ENCODE measurements at places on chromosomes 7 and 10.

DNA sequence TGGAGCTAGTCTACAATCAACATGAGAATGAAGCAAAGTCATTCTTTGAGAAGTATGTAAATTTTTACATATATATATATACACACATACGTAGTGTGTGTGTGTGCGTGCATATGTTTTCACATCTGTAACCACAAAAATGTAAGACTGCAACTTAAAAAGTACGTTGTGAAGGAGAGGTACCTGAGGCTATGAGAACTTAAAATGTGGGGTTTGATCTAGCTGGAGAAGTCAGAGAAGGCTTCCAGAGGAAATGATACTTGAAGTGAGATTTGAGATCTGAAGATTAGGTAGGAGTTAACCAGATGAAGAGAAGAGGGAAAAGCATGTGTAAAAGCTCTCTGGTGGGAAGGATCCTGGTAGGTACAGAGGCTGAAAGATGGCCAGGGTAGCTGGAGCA lies 5.8 kb downstream of the TAF5 start:
- DNase-seq: no peak

GRCh38 chr7:371779-372545 lies 82.0 kb downstream of the FOXL3 start:
- DNase-seq: no peak

GRCh38 chr7:106778656-106779250 lies 86.3 kb upstream of the PIK3CG start:
- no peak for DNase-seq

DNA sequence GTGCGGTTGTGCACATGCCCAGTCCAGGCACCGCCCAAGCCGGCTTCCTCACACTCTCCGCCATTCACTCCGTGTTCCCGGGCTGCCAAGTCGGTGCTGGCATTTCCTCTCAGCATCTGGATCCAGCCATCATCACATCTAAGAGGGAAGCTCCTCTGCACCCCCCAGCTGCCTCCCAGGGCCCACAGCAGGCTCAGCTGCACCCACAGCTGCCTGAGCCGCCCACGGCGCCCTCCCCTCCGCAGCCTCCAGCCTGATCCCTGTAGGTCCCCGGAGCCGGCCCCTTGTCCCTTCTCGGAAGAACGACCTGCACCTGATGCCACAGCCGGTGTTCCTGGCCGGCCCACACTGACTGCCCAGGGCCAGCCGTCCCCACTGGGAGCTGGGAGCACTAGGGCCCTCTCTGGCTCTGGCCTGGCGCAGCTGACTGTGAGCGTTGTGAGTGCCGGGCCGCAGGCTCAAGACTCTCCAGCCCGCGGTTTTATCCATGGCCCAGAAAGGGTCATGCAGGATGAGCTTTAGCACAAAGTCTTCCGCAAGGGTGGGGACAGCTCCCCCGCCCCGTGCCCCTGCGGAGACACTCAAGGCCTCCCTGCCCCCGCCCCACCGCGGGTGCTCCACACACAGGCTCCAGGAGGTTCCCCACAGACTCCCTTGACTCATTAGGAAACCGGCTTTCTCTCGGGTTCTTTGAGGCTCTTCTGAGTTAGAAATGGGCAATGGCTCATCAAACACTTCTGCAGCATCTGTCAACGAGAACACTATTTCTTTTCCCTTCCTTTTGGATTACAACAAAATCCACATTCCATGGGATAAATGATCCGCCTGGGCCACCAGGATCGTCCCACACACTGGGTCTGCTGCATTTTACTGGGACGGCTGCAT lies 31.2 kb downstream of the CFAP46 start:
- no peak for DNase-seq

DNA sequence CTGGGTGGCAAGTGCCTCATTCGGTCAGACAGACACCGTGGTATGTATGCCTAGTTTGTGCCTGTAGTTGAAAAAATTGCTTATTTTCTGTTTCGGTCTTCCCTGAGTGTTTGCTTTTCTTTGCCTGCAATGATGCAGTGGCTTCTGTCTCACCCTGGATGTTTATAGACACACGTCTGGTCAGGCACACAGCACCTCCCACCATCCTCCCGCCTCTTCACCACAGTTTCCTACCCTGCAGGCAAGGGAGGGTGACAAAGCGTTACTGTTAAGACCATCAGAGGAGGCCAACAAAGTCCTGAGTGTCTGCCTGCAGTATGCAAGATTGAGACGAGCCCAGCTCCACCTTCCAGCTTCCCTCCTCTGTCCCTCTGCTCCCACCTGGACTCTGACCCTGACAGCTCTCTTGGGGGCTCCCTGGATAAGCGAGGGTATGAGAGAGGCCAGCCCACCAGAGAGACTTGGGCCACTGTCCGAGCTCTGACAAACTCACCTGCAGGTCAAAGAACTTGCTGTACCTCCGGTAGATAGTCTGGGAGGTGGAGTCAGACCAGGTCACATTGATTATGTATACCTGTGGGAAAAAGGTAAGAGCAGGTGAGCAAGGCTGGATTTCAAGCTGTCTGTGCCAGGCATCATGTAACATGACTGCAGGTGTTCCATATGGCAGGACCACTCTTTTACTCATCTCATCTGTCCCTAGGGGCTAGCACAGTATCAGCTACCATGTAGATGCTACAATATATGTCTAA lies 54.4 kb downstream of the SH3PXD2A start:
- no peak for DNase-seq

GRCh38 chr10:131730771-131731497 lies 169.9 kb upstream of the PPP2R2D start:
- DNase-seq: no peak

GRCh38 chr7:76246804-76247389 lies 45.2 kb downstream of the SRRM3 start:
- no peak for DNase-seq

DNA sequence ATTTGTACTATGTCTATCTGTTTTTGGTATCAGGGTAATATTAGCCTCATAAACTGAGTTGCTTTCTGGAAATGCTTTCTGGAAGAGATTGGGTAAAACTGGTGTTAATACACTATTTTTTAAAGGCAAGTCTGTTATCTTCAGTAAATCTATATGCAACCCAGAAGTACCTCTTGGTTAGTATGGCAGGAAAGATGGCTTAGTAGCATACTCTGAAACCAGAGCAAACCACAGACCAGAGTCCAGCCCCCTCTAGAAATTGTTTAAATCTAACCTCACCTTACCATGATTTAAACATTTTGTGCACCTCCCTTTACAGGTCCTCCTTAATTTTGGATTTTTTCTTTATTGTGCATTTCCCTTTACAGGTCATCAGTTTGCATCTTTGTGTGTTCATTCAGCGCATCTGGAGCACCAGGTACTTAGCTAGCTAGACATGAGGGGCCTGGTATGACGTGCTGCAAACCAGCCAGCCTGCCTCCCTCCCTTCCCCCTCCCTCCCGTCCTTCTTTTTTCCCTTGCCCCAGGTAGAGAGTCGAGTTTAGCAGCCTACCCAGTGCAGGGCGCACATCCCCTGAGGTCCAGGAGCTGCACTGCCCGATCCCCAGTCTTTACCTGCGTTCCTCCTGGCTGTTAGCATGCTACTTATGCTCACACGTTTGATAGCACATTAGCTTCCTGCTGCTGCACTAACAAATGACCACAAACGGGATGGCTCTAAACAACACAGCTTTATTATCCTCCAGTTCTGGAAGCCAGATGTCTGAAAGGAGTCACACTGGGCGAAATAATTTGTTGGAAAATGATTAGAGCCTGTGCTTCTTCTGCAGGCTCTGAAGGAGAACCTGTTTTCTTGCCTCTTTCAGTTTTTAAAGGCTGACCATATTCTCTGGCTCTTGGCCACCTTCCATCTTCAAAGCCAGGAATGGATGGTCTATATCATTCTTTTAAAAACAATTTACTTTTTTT lies 299.9 kb upstream of the HABP2 start:
- DNase-seq: no peak

- no peak for DNase-seq
Measured at GRCh38 chr10:48522011-48522765, 82.7 kb downstream of the ARHGAP22 start.

- DNase-seq: no peak
Measured at GRCh38 chr10:47400786-47401185, 16.7 kb upstream of the ZNF488 start.

- peak; percentile 59 for DNase-seq
Measured at GRCh38 chr10:15209827-15210509, 41.5 kb upstream of the NMT2 start.

- peak; percentile 38 for DNase-seq
Measured at GRCh38 chr10:119505131-119505551, 37.4 kb downstream of the RGS10 start.

GRCh38 chr7:120108376-120108775 lies 164.6 kb upstream of the KCND2 start:
- DNase-seq: no peak

DNA sequence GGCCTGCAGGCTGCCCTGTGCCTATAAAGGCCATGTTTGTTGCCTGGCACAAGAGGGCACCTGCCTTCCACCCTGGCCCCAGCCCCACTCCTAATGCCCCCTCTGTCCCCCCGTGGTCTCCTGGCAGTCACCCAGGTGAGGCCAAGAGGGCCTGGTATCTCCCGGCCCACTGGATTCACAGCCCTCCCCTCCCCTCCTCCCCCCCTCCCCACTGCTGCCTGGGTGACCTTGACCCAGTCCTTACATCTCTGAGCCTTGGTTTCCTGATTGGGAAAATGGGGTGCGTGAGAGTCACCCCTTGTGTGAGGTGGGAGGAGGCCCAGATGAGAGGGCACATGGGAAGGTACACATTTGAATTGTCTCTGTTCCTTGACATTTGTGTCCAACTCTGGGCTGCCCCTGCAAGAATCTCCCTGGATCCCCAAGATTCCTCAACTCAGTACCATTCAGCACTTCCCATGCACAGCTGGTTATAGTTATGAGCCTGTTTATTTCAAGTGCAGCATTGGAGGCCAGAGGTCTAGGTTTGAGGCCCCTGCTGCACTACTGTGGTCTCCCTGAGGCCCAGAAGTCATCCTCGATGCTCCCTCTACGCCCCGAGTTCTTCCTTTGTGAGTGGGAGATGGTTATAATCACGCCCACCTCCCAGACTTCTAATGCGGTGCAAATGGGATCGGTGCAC lies 58.9 kb downstream of the TMEM270 start:
- no peak for DNase-seq

DNA sequence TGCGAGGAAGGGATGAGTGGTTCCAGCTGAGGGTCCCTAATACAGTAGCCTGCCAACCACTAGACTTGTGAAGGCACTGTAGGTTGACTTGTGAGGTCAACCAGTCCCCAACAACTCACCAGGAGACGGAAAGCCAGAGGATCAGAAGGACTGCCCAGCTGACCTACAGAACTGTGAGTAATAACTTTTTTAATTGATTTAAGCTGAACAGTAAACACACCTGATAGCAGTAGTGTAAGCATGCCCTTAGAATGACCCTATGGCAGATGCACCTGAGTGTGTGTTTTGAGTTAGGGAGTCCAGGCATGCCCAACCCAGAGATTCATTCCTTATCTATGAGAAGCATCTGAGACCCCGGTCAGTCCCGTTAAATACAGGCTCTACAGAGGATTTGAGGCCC lies 14.1 kb downstream of the PRLHR start:
- DNase-seq: no peak

DNA sequence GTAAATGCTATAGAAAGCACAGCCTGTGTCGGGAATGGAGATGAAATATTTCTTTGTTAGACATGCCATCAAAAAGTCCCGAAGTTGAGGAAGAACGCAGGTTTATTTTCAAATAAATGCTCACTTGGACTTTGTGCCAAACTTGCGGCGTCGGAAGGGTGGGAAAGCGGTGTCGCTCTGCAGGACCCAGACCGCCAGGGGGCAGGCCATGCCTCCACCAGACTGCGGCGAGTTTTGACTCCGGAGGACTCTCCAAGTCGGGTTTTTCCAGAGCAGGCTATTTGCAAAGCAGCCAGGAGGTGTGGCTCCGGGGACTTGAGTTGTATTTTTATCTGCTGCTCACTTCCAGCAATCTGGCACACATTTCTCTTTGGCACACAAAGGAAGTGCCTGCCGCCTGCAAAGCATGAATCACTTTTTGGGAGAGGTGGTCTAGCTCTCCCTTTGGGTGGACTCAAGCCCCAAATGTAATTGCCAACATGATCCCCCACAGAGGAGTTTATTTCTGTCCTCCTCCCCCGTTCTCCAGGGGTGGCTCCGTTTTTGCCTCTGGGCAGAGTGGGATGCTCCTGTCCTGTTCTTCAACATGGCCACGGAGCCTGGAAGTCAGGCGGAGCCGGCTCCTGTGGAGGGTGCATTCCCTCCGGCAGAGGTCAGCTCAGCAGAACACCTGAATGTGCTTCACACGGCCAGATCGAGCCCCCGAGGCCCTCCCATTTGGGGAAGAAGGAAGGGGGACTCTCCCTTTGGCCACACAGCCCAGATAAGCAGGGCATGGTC lies 82.3 kb upstream of the GPR26 start:
- peak; percentile 67 for DNase-seq

DNA sequence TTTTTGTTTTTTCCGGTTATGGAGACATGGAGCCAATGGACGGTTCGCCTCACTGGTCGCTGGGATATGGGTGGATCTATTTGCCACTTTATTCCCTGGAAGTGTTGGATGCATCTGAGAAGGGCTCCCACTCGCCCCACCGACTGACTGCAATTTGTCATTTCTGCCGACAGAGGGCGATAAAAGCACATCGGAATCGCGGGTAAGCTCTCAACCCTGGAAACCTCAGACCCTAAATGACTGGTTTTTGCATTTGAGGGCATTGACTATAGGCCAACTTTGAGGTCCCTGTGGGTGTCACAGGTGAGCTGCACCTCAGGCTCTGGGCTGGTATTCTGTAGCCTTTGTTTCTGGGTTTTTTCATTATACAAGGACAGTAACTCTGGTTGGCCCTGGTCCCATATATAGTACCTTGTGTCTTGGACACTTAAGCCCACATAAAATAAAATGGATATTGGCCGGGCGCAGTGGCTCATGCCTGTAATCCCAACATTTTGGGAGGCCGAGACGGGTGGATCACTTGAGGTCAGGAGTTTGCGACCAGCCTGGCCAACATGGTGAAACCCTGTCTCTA lies 11.9 kb upstream of the OPALIN start:
- no peak for DNase-seq

GRCh38 chr10:111579473-111579872 lies 502.6 kb downstream of the ADRA2A start:
- no peak for DNase-seq

DNA sequence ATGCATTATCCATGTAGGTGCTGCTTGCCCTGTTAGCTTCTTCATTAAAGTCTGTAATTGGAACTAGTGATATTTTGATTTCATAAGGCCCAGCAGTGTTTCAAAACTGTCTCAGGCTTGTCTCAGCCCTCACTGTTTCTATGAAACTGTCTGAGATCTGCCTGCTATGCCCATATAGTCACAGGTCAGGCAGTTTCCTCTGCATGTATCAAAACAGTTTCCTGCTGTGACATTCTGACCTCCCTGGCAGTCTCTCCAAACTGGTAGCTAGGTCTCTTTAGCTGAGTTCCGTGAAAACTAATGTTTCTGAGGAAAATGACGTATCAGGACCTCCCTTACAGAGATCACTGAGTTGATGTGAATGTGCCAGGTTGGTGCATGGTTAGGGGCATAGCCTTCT lies 18.9 kb upstream of the SEMA3D start:
- no peak for DNase-seq

- no peak for DNase-seq
Measured at GRCh38 chr7:92366730-92367129, 80.6 kb upstream of the GATAD1 start.

DNA sequence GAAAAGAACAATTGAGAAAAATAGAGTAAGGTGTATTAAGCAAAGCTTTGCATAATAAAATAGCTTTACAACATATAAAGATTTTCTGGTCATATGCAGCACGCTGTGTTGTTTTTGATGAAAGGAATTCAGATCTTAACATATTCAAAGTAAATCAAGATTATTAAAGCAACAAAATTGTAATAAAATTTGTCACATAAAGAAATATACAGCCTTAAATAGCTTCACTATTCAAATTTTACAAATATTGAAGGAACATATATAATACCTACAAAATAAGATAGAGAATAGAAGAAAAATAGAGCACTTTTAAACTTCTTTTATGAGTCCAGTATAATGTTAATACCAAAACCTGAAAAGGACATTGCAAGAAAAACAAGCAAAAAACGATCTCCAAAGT lies 749.1 kb upstream of the POT1 start:
- no peak for DNase-seq
